ENCODE measurements at places on chromosomes 3 and 15.

DNA sequence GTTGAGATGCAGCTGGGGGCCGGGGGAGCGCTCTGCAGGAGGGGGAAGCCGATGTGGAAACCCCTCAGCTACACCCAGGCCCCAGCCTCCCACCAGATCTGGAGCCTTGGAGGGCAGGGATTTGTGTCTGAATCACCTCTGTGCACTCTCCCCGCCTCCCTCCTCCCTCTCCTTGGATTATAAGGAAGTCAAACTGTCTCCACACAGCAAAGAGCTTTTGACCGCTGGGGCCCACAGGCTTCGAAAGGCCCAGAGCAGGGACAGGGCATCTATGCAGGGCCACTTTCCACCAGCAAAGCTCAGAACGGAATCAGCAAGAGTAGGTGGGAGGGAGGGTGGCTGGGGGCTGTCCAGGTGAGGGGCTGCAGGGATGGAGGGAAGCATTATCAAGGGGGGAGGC is 68.9 kb downstream of the IQSEC1 start:
- DNase-seq: no peak

GRCh38 chr3:183984749-183985729 is 32.6 kb downstream of the ABCC5 start:
- DNase-seq: no peak

DNA sequence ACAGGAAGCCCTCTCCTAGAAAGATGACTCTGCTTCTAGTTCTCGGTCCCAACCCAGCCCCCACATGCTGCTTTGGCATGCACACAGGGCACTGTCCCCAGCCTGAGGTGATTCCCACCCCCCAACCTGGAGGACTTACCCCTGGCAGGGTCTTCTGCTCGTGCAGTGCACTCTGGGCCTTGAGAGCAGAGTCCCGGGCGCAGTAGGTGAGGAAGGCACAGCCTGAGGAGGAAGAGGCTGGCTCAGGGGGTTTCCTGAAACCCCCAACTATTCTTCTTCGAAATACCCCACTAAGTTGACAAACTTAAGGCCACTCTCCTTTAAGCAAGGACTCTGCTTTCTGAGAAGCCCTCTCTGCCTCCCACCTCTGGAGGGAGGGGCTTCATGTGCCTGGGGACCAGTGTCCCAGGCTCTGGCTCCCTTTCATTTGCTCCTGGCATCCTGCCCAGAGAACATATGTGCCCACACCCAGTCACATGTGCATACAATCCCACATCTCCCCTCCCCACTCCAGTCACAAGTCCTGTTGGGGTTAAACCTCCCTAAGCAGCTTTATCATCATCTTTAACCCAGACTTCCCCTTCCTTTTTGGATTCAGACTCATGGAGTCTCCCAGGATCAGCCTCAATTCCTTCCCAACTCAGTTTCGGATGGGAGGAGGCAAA is 4.1 kb downstream of the CELF6 start:
- peak; percentile 12 for DNase-seq

DNA sequence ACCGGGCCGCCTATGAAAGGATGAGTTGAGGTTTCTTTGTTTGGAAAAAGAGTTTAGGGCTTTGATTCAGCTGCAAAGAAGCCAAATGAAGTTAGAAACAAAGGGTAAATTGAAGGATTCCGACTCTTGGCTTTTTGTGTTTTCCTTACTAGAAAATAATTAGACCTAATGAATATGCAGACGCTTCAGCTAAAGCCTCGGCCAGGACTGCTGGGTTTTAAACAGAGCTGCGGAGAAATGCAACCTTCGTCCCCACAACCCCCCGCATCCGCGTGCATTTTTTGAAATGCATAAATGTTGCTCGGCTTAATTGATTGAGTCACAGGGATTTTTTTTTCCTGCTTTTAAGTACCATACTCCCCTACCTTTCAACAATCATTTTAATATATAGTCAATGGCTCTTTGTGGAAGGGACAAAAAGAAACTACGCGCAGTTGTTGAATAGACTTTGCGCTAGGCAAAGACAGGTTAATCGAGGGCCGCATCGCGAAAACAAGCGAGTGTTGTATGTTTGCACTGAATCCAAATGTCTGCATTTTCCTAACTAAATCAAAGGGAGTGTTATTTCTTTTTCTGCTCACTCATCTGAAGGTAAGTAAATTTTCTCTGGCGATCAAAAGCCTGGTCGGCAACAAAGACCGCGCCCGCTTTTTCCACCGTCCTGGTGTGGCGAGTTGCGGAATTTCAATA is 1.3 kb upstream of the ZIC4 start:
- DNase-seq: no peak

GRCh38 chr3:122982216-122983185 is 45.1 kb downstream of the SEMA5B start:
- no peak for DNase-seq

DNA sequence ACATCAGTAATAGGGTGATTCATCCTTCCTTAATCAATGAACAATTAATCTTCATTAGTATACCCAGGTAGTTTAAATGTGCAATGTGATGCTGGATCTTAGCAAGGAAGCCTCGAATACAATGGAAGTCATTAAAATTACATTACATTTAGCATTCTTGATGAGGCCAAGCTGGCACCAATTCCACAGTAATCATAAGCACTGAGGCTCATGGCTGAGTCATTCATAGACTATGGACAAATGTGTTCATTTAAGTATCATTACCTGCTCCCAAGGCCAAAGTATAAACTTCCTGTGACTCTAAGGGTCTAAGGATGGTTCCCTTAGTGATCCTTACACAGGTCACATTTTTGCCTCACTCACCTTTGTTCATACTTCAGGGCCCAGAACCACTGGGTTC is 266.4 kb upstream of the CDIN1 start:
- DNase-seq: no peak

DNA sequence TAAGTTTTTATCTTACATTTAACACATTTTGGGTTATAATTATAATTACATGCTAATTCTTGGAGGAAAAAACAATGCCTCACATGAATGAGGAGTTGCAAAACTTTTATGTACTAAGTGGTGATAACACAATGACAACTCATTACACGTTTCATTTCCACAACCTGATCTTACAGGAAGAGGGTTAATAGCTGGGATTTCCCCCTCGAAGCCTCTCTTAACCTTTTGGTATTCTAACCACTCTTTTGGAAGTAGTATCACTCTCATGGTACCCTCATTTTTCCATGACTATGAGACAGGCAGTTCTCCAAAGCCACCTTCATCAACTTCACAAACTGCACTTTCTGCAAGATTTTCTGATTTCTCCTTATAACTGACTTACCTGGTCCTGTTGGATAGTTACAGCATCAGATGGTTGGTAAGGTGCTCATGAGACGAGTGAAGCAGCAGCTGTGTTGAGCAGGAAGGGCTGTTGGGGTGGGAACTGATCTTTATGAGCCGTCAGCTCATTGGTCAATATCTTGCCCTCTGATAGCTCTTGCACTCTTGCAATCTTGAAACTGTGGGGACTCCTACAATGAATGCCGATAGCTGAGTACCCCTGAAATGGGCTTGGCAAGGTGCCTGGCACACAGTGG is 41.6 kb downstream of the ACAN start:
- DNase-seq: no peak

- DNase-seq: no peak
Observed at GRCh38 chr15:68638953-68639515, 60.2 kb downstream of the CORO2B start.

DNA sequence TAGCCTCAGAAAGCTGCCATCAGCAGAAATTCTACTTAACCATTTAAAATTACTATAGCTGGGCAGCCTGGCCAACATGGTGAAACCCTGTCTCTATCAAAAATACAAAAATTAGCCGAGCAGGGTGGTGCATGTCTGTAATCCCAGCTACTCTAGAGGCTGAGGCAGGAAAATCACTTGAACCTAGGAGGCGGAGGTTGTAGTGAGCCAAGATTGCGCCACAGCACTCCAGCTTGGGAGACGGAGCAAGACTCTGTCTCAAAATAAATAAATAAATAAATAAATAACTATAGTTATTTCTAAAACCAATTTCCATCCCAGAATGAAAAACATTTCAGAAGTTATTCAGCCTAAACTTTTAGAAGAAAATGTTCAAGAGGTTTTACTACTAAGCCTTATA is 25.1 kb downstream of the LRRFIP2 start:
- DNase-seq: no peak

GRCh38 chr3:61780455-61781228 is 219.3 kb downstream of the PTPRG start:
- DNase-seq: no peak

GRCh38 chr3:42037318-42037945 is 53.7 kb upstream of the TRAK1 start:
- no peak for DNase-seq

DNA sequence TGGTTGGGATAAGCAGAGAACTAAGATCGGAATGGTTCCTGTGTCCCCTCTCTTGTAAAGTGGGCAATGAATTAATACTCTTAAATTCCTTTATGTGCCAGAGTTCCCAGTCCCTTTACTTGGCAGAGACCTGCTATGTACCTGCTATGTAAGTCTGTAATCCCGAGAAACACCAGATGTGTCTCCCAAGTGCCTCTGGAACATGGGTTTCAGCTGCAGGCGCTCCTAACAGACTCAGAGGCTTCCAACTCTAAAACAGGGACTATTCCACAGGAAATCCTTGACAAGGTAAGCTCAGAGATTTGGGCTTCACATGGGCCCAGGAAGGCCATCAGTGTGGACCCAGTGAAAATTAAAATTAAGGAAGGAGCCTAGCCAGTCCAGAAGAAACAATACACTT is 117.7 kb upstream of the PLCL2 start:
- no peak for DNase-seq

DNA sequence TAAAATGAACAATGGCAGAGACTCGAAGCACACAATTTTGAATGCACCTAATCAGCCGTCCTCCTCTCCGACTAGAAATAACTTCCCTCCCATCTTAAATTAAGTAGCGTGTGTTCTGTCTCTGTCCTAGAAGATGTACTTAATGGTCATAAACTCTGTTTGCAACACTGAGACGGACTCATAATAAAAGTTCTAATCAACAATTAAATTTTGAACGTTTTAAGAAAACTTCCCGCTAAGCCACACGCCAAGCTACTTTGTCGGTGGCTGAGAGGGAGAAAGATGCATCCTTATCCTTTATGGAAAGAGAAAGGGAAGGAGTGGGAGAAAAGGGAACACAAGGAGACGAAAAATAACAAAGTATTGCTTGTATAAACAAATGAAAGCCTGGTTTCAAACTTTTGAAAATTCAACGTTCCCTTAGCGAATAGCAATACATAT is 989 bp downstream of the GNB4 start:
- DNase-seq: peak; percentile 48

- no peak for DNase-seq
Observed at GRCh38 chr3:64759811-64760210, 72.0 kb upstream of the ADAMTS9 start.

DNA sequence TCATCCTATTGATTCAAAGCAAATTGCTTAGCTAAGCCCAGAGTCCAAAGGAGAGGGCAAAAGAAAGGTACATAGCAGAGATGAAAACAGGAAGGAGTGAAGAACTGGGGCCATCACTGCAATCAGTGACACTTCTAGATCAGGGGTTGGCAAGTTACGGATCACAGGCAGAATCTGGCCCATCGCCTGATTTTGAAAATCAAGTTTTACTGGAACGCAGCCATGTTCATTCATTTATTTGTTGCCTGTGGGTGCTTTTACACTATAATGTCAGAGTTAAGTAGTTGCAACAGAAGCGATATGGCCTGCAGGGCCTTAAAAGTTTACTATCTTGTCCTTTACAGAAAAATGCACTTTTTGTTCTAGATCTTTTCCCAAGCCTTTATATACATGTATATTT is 271.7 kb upstream of the TOPAZ1 start:
- no peak for DNase-seq

DNA sequence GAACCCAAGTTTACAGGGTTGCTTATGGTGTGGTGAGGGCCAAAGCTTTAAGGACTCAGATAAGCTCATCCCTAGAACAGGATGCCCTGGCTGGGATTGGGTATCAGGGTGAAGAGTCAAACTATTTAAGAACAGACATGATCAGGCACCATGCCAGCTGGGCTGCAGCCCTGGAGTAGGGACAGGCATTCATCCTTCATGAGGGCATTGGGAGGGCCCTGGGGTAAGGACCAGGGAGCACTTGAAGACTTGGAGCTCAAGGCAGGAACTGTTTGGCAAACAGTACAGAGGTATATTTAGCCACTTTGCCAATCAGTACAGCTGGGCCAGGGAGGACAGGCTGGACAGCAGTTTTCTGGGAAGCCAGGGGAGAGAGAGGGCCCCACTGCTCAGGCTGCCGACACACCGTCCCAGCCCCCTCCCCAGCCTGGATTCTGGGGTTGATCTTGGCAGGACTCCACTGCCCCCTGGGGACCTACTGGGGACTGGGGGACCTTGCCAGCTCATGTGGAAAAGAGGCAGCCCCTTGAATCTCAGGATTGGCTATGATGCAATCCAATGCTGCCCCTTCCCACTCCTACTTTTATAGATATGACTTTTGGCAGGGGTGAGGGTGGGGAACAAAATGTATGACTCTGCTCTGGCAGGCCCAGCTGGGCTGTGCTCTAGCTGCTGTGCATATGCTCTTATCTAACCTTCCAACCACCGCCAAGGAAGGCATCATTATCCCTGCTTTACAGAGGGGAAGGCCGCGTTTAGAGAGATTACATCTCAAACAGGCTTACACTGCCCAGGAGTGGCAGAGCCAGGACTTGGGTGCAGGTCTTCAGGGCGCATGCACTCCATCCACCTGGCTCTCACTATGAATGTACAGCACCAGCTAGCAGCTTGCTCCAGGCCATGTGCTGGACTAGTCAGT is 2.3 kb downstream of the PLA2G4E start:
- DNase-seq: no peak

GRCh38 chr15:39589815-39590644 is 9.2 kb downstream of the THBS1 start:
- peak; percentile 16 for DNase-seq

- DNase-seq: peak; percentile 79
Observed at GRCh38 chr3:179027326-179027900, 44.2 kb downstream of the ZMAT3 start.

DNA sequence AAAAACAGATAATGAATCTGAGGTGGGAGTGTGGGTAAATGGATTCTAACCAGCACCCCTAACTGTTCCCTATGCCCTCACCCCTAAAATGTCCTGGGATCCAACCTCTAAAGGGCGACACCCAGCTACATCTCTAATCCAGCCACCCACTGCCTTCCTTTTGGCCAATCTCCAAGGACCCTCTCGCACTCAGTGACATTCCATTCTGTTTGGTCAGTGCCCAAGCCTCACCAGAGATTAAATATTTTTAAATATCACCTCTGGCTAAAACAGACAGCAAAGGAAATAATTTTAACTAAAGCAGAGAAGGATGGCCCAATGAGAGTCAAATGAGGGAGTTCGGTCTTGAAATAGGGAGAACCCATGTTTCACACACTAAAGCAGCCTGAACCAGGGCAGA is 19.9 kb upstream of the SCN10A start:
- DNase-seq: no peak

GRCh38 chr3:16112910-16113504 is 61.5 kb upstream of the GALNT15 start:
- no peak for DNase-seq

GRCh38 chr3:194095464-194095863 is 40.5 kb upstream of the HES1 start:
- no peak for DNase-seq

- DNase-seq: no peak
Observed at GRCh38 chr15:32901192-32901591, 183.4 kb downstream of the GREM1 start.

All from fibroblast of villous mesenchyme (primary cell).